BJ (cell line): ENCODE measurements at places on chromosomes 4 and X. TPM values are rescaled to one million over a fixed set of nuclear protein-coding genes. Genes with fewer than 3 reads are reported as not detected.

Gene ASB12
- 0.06 TPM in 1 of 2 replicates, not detected in the other for polyA plus RNA-seq

DNA sequence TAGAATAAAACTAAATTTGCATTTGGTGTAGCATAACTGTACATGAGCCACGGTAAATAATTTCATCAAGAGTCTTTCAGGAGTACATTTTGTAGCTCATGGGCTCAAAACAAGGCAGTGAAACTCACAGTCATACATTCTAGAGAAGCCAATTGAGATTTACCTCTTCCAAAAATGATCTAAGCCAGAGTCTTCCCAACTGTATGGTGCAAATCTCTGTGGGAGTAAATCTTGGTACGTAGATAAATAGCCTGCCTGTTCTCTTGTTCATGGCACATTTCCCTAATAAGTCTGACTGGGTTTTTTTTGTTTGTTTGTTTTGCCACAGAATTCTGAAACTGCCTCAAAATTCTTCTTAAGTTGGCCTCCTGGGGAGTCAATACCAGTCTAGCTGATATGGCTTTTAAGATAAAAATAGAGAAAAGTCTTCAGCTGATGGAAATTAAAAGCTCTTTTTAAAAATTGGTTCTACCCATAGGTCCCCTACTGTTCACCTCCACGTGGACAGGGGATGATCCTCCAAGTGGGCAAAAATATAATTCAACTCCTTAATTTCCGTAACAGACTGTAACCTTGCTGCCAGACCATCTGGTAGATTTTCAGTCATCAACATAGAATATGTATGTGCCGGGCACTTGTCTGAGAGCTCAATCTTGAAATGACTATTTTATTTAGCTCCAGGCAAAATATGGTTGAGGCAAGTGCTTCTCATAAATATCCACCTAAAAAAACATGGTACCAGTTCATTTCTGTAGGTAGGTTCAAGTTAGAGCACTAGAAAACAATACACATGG is 365.4 kb downstream of the PDHA2 start:
- no peak for DNase-seq

DNA sequence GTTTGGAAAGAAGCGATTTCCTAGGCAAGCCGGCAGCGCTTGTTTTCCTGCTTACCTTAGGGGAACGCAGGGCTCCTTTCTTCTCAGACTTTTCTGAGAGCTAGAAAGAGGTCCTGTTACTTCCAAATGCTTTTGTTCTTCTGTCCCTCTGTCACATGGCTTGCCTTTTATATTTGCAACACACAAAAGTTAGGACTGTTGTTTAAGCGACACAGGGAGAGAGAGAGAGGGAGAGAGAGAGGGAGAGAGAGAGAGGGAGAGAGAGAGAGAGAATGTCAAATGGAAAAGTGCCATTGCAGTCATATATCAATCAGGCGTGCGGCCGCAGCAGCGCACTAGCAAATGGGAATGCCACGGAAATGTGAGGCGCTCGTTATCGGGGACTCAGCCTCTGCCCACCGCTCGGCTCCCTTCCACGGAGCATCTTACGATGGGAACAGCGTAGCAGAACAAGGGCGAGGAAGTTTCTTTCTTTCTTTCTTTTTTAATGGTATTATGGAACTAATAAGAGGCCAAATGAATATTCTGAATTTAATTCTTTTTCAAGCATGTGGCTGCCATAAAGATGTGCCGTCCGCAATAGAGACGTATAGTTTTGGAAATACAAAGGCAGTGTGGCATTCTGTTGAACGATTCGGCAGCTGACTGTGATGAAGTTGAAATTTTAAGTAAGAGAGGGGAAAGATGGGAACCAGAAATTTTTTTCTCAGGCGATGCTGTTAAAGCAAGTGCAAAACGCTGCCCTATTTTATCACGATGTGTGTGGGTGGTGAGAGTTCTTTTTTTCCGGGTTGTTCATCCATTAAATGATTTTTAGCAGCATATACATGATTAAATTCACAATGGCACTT is at the start of gene NDP:
Gene NDP (minus strand): TSS at position 142 of the 851 bp plus-strand sequence. CDS start 14,745 bp downstream, outside the sequence.
- DNase-seq = no peak

GRCh38 chr4:124777007-124777406 is 64.5 kb upstream of the ANKRD50 start:
- no peak for DNase-seq
